IPS-NIHi11 (cell line): ENCODE measurements at places on chromosomes 3 and 15.
A peak's percentile ranks its signal among the peaks of the same experiment; 100 is the strongest.

GRCh38 chr15:91338766-91339165, 238.7 kb downstream of the SV2B start:
- DNase-seq = peak; percentile 44

DNA sequence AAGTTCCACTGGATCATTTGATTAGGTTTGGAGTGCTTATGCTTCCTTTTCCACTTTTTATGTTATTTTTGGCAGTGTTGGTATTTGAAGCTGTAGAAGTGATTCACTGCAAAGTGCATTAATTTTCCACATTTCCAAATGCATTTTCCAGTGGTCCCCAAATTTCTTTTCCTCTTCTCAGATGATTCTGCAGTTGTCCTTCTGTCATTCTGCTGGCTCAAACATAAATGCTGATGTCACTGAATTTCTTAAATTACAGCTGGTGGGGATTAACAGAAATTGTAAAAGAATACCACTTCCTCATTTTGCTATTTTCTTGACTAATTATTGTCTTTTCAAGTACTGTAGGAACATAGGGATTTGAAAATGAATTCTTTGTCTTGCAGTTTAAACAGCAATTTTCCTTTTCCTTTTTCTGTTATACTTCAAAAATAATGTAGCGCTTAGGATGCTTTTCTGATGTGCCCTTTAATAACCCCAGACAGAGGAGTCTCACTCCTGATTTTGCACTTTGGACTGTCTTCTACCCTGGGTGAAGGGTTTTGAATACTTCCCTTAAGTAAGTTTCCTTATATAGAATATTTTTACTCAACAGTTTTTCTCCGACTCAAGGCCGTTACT, 25.0 kb downstream of the MITF start:
- DNase-seq = no peak

- DNase-seq = no peak
Measured at GRCh38 chr3:132145833-132146232, 111.0 kb upstream of the CPNE4 start.

- DNase-seq = no peak
Measured at GRCh38 chr3:12764171-12764776, 5.2 kb upstream of the TMEM40 start.

GRCh38 chr3:115436767-115437301, 186.5 kb upstream of the GAP43 start:
- peak; percentile 26 for DNase-seq

DNA sequence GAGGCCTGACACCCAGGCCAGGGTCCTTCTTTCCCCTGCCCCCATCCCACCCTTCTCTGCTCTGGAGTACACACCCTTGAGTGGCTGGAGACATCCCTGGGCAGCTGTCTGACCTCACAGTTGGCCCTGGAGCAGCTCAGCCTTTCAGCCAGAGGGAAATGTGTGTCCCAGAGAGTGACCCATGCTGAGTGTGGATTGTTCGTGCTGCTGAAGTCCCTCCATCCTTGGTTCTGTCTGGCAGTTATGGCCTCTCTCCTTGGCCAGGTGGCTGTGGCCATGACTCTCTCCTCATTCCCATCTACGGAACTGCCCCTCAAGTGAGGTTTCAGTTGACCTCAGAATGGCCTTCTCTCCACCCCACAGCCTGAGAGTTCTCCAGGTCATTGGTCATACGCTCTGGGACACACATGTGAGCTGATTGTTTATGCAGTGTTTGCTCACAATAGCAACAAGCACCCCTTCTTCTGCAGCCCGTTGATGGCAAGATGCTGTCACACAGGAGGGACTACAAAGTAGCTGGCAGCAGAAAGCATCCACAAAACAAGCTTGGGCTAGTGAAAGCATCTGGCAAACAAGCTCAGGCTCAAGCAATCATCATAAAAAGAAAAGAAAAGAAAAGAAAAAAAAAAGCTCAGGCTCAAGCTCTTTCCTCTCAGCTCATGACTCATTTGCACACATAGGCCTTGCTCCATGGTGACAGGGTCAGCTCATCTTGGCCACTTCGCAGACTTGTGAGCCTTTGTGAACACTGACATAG, 55.3 kb upstream of the ITGA11 start:
- DNase-seq = no peak

- no peak for DNase-seq
Measured at GRCh38 chr3:14455571-14456317, 53.3 kb downstream of the SLC6A6 start.
